ENCODE measurements at places on chromosomes 3 and 15.

DNA sequence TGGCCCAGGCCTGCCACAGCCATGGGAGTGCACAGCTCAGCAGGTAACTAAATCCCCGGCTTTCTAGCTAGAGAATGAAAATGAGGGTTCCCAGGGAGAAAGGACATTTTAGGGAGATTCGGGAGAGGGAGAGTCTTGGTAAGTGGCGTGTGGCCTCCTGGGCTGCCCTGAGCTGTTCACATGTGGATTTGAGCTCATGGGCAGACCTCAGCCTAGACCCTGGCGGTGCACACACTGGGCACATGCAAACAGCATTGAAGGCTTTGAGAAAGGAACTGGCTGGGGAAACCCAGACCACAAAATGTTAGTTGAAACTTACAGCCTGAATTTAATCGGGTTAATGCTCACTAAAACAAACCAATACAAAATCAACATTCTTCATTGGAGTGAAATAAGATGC lies 72.4 kb downstream of the TFRC start:
- no peak for DNase-seq

- DNase-seq = no peak
Observed at GRCh38 chr3:5134019-5134391, 11.9 kb downstream of the ARL8B start.

- no peak for DNase-seq
Observed at GRCh38 chr15:99120050-99120777, 15.3 kb downstream of the SYNM start.

GRCh38 chr3:27464646-27465045 lies 19.5 kb downstream of the SLC4A7 start:
- no peak for DNase-seq

GRCh38 chr3:194688946-194689345 lies 3.3 kb downstream of the FAM43A start:
- no peak for DNase-seq

DNA sequence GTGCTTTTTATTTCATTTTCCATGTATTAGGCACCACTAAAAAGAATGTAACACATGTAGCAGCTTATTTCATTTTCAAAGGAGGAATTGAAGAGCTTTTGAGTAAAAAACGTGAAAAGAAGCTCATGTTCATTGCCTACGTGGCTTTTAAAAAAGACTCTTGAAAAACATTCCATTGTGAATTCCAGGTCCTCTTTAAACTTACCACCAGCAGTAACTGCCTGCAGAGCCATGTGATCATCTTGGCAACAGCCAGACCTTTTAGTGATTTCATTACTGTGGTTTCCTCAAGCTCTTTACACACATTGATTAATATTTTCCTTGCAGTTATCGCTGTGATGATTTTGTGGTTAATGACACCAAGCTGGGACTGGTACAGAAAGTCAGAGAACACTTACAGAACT lies 43.8 kb upstream of the FBXL22 start:
- no peak for DNase-seq

DNA sequence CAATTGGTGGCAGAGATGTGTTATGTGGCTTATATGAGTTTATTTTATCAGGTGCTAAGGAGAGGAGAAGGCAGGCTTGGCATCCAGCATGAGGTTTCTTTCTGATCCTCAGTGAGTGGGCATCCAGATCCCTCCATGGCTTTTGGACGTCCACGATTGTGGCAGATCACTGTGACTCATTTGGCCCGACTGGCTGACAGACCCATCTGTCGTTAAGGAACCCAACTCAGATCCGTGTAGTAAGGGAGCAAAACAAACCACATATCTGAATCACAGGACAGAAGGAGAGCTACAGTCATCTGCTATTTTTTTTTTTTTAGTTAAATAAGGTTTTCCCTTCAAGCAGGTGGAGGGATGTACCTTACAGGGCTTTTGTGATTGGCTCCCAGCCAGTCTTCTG lies 197.0 kb upstream of the KCNH8 start:
- no peak for DNase-seq

GRCh38 chr15:76178296-76179000 lies 118.7 kb downstream of the TMEM266 start:
- no peak for DNase-seq

- DNase-seq = no peak
Observed at GRCh38 chr15:42820811-42821210, 83.9 kb upstream of the CDAN1 start.

GRCh38 chr15:85913461-85913860 lies 118.7 kb upstream of the KLHL25 start:
- DNase-seq = no peak

Measured in T-helper 1 cell (primary cell).